Left renal pelvis (tissue), 4 donors: ENCODE measurements at places on chromosomes 2 and 18. TPM values are rescaled to one million over a fixed set of nuclear protein-coding genes. Genes with fewer than 3 reads are reported as not detected.

Gene EIF2B4
- polyA plus RNA-seq: 37.5 TPM

Gene ADD2
- 5.9 TPM for polyA plus RNA-seq

Gene CCDC68
- 12.0 TPM for polyA plus RNA-seq

Gene NGEF
- polyA plus RNA-seq: 7.2 TPM

Gene SPOPL
- polyA plus RNA-seq: 17.1 TPM
